ENCODE measurements at places on chromosomes 6 and 20.

GRCh38 chr6:155317186-155317585 lies 2.9 kb upstream of the TFB1M start:
- DNase-seq = no peak
- H3K27ac ChIP-seq = no peak overlapping the region
- no peaks in the 10 kb centered on the region for H3K4me1 ChIP-seq
- H3K4me3 ChIP-seq = no peak overlapping the region
- H3K27me3 ChIP-seq = no peaks in the 10 kb centered on the region

- no peak overlapping the region for H3K4me3 ChIP-seq
- no peaks in the 10 kb centered on the region for H3K36me3 ChIP-seq
- H3K4me1 ChIP-seq = no peaks in the 10 kb centered on the region
- H3K27ac ChIP-seq = no peak overlapping the region
- no peaks in the 10 kb centered on the region for H3K27me3 ChIP-seq
These were observed 116.0 kb upstream of the SLC35B3 start for GRCh38 chr6:8551386-8551785.

GRCh38 chr6:33751771-33752645 lies 5.3 kb upstream of the IP6K3 start:
- H3K27ac ChIP-seq = no peak overlapping the region
- no peak overlapping the region for H3K4me3 ChIP-seq
- no peaks in the 10 kb centered on the region for H3K27me3 ChIP-seq
- no peaks in the 10 kb centered on the region for H3K36me3 ChIP-seq
- H3K4me1 ChIP-seq = peaks cover 4% of the 10 kb centered on the region

DNA sequence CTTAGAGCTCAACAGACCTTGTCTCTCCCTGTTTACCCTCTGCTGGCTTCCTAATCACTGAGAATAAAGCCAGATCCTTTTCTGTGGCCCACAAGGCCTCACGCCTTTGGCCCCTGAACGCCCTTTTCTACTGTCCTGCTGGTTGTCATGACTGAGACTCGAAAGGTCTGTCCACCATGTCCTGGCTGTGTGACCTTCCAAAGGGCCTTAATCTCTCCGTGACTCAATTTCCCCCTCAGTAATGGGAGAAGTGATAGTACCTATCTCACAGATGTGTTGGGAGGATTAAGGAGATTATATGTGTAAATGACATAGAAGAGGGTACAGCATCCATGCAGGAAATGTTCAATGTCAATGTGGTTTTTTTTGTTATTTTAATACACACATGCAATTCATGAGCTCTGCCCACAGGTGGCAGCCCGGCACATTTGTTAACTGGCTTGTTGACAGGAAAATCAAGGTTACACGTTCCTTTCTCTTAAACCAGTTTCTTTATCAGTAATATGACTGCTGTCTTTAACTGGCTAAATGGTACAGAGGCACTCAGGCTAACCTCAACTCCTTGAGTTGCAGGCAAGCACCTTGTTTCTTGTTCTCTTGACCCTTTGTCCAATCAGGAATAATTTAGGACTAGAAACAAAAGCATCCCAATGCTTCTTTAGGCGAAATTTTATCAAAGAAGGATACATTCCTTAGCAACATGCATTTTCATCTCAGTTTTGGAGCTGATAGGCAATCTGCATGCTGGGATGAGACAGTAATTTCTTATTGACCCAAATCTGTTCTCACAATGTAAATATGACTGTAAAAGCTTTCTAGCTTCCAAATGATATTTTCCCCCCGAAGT lies 16.6 kb downstream of the SLC22A1 start:
- no peaks in the 10 kb centered on the region for H3K4me1 ChIP-seq
- DNase-seq = peak; percentile 69
- no peak overlapping the region for H3K4me3 ChIP-seq
- H3K27ac ChIP-seq = no peak overlapping the region
- no peaks in the 10 kb centered on the region for H3K27me3 ChIP-seq

DNA sequence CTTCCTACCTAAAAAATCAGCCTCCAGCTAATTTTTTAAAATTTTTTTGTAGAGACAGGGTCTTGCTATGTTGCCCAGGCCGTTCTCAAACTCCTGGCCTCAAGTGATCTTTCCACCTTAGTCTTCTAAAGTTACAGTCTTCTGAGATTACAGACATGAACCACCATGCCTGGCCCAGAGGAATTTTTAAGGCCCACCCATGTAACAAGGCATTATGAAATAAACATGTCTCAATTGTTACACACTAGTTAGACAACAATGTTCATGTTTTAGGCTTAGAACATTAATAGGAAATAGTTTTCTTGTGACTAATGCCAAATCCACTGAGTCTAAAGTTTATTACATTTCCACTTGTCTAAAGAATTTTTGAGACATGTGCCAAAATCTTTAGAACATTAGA lies 221.2 kb downstream of the LAMA2 start:
- no peaks in the 10 kb centered on the region for H3K36me3 ChIP-seq
- no peak overlapping the region for H3K27ac ChIP-seq
- no peaks in the 10 kb centered on the region for H3K4me1 ChIP-seq
- H3K4me3 ChIP-seq = no peak overlapping the region
- no peak for DNase-seq

DNA sequence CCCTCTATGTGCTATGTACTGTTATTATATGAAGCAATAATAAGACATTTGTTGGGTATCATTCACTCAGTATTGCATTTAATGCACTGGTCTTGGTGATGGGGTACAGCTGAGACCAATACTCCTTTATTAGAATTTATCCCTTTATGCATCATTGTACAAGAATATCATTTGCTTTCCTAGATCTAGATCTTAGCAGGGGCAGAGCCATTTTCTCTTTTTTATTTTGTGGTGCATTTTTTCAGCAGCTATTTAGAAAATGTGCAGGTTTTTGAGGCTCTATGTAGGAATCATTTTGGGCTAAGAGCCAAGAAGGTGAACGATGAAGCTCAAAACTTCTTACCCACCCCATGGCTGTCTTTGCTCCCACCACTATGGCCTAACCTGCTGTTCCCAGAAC lies 114.2 kb downstream of the OR2B2 start:
- no peaks in the 10 kb centered on the region for H3K4me1 ChIP-seq
- H3K27ac ChIP-seq = no peak overlapping the region
- no peak overlapping the region for H3K4me3 ChIP-seq
- H3K36me3 ChIP-seq = no peaks in the 10 kb centered on the region

DNA sequence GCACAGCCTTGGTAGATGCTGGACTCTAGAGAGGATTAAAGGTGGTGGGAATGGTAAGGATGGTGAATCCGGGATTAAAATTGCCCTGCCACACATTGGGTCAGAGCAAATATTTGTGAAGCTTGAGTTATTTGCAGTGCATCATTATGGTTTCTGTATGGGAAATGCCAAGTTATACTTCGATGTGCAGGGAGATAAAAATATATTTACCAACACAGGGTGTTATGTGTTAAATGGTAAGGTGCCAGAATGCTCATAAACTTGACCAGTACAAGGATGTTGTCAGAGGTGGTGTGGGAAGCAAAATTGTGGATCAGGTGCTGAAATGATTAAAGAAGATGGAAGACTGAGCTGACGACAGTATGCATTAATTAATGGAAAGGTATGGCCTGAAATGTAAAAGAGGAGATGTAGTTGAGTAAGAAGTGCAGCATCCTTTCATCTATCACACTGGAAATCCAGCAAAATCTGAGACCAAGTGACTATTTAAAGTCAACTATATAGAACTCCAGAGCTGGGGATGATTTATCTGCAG lies 262.3 kb downstream of the ADGB start:
- H3K4me3 ChIP-seq = no peak overlapping the region
- H3K27ac ChIP-seq = no peak overlapping the region
- H3K27me3 ChIP-seq = no peaks in the 10 kb centered on the region
- H3K36me3 ChIP-seq = no peaks in the 10 kb centered on the region

- no peaks in the 10 kb centered on the region for H3K4me1 ChIP-seq
- H3K4me3 ChIP-seq = no peak overlapping the region
- H3K27me3 ChIP-seq = no peaks in the 10 kb centered on the region
- no peak overlapping the region for H3K27ac ChIP-seq
- H3K36me3 ChIP-seq = no peaks in the 10 kb centered on the region
These were observed 10.7 kb downstream of the CASS4 start for GRCh38 chr20:56422824-56423189.

DNA sequence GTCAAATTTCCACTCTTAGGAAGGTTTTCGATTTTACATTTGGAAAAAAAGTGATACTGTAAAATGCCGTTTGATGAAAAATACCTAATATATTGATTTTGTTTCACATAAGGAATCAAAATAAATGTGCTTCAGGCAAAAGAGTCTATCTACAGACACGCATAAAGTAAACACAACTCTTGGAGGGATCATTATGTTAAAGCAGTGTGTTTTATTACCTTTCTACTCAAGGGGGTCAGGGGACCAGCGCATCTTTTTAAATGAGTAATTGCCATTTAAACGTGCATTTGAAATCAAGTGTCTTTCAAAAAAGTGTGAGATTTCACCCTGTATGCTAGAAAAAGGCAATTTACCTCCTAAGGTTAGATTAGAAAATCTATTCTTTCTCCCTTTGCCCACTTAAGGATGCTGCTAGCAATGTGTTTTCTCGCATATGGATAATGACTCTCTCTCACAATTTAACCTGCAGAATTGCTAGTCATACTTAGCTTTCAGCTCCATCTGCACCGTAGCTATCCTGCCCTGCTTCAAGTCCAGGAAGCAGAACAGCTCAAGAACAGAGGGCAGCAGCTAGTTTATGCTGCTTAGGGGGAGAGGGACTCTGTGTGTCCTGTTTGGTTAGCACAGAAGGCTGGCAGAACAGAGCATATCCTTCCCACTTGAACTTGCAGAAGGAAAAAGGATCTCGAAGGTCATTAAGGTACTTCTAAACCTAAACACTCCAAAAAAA lies 35.0 kb downstream of the NKAIN2 start:
- no peak overlapping the region for H3K27ac ChIP-seq
- no peak for DNase-seq
- H3K27me3 ChIP-seq = no peaks in the 10 kb centered on the region
- no peaks in the 10 kb centered on the region for H3K36me3 ChIP-seq
- H3K4me3 ChIP-seq = no peak overlapping the region
- no peaks in the 10 kb centered on the region for H3K4me1 ChIP-seq

- H3K36me3 ChIP-seq = peaks cover 7% of the 10 kb centered on the region
- H3K4me3 ChIP-seq = no peak overlapping the region
- H3K27me3 ChIP-seq = no peaks in the 10 kb centered on the region
- peaks cover 15% of the 10 kb centered on the region for H3K4me1 ChIP-seq
- peak; percentile 70 for DNase-seq
- no peak overlapping the region for H3K27ac ChIP-seq
These were observed 27.3 kb downstream of the RRBP1 start for GRCh38 chr20:17654649-17655285.

DNA sequence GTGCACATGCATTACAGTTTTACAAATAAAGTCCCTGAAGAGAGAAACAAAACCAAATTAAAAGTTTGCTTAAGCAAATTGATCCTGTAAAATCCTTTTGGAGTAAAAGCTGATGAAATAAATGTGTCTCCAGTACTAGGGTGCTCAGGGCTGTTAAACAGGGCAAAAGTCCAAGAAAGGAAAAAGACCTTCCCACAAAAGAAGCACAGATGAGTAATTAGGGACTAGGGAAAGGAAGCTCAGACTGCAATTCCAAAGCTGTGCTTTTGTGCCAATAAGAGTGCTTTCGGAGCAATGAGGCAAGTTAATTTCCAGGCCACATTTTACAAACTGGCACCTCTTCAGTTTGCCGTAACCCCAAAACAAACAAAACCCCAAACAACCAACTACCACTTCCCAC lies 10.4 kb upstream of the RNF182 start:
- no peak for DNase-seq
- H3K27ac ChIP-seq = no peak overlapping the region
- H3K36me3 ChIP-seq = no peaks in the 10 kb centered on the region
- H3K4me3 ChIP-seq = no peak overlapping the region
- H3K4me1 ChIP-seq = no peaks in the 10 kb centered on the region

DNA sequence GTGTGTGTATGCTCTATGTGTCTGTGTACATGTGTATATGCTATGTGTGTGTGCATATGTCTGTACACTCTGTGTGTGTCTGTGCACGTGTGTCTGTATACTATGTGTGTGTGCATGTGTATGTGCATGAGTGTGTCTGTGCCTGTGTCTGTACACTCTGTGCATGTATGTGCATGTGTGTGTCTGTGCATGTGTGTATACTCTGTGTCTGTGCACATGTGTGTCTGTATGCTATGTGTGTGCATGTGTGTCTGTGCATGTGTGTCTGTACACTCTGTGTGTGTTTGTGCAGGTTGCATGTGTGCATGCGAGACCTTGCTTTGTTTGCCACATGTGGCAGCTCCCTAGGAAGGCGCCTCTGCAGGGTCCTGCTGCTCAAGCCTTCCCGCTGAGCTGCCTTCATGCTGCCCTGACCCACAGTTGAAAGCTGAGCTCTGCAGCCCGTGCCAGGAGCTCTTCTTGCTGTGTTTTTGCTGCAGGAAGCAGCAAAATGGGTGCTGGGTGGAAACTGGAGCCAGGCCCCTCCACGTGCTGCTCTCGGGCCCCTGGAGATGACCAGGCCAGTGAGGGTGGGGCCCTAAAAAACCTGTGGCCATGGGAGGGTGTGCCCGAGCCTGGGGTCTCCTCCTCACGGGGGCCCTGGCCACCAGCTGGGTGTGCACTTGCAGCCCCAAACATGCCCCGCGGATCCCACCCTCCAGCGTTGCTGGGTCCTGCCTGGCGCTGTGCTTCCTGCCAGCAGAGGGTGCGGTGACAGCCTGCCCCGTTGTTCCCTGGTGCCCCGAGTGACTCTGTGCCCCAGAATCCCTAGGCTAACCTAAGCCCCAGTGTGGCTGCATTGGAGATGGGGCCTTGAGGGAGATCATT lies 109.1 kb downstream of the DACT2 start:
- no peak overlapping the region for H3K4me3 ChIP-seq
- DNase-seq = no peak
- no peaks in the 10 kb centered on the region for H3K36me3 ChIP-seq
- peaks cover 2% of the 10 kb centered on the region for H3K27me3 ChIP-seq
- H3K4me1 ChIP-seq = no peaks in the 10 kb centered on the region
- no peak overlapping the region for H3K27ac ChIP-seq

DNA sequence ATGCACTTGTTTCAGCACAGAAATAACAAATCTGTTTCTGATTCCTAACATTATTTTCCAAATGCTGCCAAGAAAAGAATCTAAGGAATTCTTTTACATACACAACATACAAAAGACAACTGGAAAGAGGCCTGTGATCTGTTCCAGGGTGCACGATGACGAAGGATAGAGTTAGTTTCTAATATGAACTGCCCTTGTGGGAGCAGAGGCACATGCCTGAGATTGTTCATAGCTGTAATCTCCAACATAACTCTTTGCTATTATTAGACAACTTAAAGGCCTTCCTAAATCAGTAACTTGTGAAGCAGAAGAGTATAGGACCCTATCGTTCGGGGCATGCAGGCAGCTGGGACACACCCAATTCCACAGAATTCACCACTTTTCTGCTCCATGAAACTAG lies 41.2 kb upstream of the NHSL1 start:
- H3K27ac ChIP-seq = no peak overlapping the region
- no peaks in the 10 kb centered on the region for H3K4me1 ChIP-seq
- DNase-seq = no peak
- H3K4me3 ChIP-seq = no peak overlapping the region

DNA sequence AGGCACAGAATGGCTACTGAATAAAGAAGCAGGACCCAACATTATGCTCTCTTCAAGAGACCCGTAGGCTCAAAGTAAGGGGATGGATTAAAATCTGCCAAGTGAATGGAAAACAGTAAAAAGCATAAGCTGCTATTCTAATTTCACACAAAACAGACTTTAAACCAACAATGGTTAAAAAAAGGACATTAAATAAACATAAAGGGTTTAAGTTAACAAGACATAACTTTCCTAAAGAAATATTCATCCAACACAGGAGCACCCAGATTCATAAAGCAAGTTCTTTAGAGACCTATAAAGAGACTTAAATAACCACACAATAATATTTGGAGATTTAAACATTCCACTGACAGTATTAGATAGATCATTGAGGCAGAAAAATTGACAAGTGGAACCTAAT lies 624.5 kb downstream of the RFPL4B start:
- no peaks in the 10 kb centered on the region for H3K4me1 ChIP-seq
- no peaks in the 10 kb centered on the region for H3K27me3 ChIP-seq
- H3K27ac ChIP-seq = no peak overlapping the region
- DNase-seq = no peak
- no peaks in the 10 kb centered on the region for H3K36me3 ChIP-seq
